ENCODE measurements at places on chromosomes 16 and 17. TPM values are rescaled to one million over a fixed set of nuclear protein-coding genes. Genes with fewer than 3 reads are reported as not detected.

CES4A gene
- total RNA-seq = 0.58 TPM

PDP2 gene
- 7.3 TPM for total RNA-seq

ERCC4 gene
- 7.6 TPM for total RNA-seq

KRT15 gene
- total RNA-seq = 3.5 TPM

SLC5A10 gene
- total RNA-seq = not detected

SLC47A1 gene
- 0.19 TPM for total RNA-seq

CDH3 gene
- total RNA-seq = 0.38 TPM

TBC1D3K gene
- total RNA-seq = not detected

NUDT7 gene
- 3.7 TPM for total RNA-seq

TNK1 gene
- under 0.01 TPM for total RNA-seq

ITGAX gene
- under 0.01 TPM for total RNA-seq

AIPL1 gene
- 0.19 TPM for total RNA-seq

PRAC1 gene
- total RNA-seq = not detected

KRT38 gene
- not detected for total RNA-seq

CRYBA1 gene
- not detected for total RNA-seq

LGALS9B gene
- not detected for total RNA-seq

DRC3 gene
- 0.38 TPM for total RNA-seq

SLC12A3 gene
- total RNA-seq = not detected

JPH3 gene
- not detected for total RNA-seq

P2RX5 gene
- 2.7 TPM for total RNA-seq

NUPR1 gene
- 4.6 TPM for total RNA-seq

LGALS9C gene
- not detected for total RNA-seq

TBC1D3G gene
- not detected for total RNA-seq

ARHGDIG gene
- total RNA-seq = not detected

YPEL2 gene
- 7.7 TPM for total RNA-seq

NFE2L1 gene
- 134 TPM for total RNA-seq

BAIAP3 gene
- total RNA-seq = 0.38 TPM

CMTM2 gene
- not detected for total RNA-seq

ATP2A3 gene
- 0.77 TPM for total RNA-seq

TP53TG3F gene
- total RNA-seq = not detected

HIC1 gene
- total RNA-seq = 67.1 TPM

STAT5A gene
- total RNA-seq = 16.6 TPM

KRT16 gene
- total RNA-seq = under 0.01 TPM

C16orf92 gene
- not detected for total RNA-seq

FDXR gene
- total RNA-seq = 31.4 TPM

PIPOX gene
- total RNA-seq = 5.1 TPM

PTX4 gene
- total RNA-seq = 0.19 TPM

C17orf100 gene
- 0.38 TPM for total RNA-seq

CTRB2 gene
- not detected for total RNA-seq

SPIRE2 gene
- total RNA-seq = 0.77 TPM

FBXO39 gene
- total RNA-seq = 0.56 TPM

RPRML gene
- total RNA-seq = not detected

EPX gene
- total RNA-seq = not detected

VPS35 gene
- 144 TPM for total RNA-seq

HAP1 gene
- total RNA-seq = under 0.01 TPM

CA4 gene
- not detected for total RNA-seq

SLFN14 gene
- not detected for total RNA-seq

GPR179 gene
- not detected for total RNA-seq

ABCA9 gene
- total RNA-seq = 17.8 TPM

NDRG4 gene
- 7.3 TPM for total RNA-seq

DHRS7C gene
- not detected for total RNA-seq

KAT7 gene
- total RNA-seq = 28.6 TPM

RDM1 gene
- 1.3 TPM for total RNA-seq

CNTD1 gene
- total RNA-seq = 0.19 TPM

KRTAP4-8 gene
- total RNA-seq = not detected
